Stimulated activated CD8-positive, alpha-beta memory T cell treated with anti-CD3 and anti-CD28 coated beads, Interleukin-4, amount 100 ng/mL, for 1 hour (primary cell): ENCODE measurements at places on chromosomes 7 and 10.

DNA sequence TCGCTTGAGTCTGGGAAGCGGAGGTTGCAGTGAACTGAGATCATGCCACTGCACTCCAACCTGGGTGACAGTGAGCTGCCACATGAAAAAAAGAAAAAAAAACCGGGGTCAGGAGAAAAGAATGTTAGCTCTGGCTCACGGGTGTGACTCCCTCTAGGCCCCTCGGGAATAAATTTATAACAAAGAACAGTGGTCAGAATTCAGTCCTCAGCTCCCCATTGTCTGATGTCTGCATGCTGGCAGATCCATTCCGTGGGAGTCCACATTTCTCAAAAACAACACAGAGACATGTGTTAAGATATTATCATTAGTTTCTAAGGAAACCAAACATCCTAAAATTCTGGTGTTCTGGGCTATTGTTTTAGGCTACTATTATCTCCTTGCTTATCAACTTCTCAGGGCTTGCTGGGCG lies 90.6 kb downstream of the MARCHF5 start:
- no peak for DNase-seq

DNA sequence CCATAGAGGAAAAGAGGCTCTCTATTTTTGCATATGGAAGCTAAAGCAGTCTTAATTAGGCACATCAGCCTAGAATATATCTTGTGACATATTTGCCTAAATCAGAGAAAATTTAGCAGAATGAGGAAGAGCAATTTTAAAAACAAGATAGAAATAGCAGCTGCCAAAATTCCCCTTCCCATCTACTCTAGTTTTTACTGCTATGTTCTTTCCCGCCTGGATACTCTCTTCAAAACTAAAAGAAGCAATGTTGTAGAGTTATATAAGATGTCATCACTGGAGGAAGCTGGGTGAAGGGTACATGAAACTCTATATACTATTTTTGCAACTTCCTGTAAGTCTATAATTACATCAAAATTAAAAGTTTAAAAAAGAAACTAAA lies 87.0 kb downstream of the ARMH3 start:
- DNase-seq: no peak

GRCh38 chr10:78584681-78585080 lies 484.1 kb upstream of the ZMIZ1 start:
- no peak for DNase-seq

DNA sequence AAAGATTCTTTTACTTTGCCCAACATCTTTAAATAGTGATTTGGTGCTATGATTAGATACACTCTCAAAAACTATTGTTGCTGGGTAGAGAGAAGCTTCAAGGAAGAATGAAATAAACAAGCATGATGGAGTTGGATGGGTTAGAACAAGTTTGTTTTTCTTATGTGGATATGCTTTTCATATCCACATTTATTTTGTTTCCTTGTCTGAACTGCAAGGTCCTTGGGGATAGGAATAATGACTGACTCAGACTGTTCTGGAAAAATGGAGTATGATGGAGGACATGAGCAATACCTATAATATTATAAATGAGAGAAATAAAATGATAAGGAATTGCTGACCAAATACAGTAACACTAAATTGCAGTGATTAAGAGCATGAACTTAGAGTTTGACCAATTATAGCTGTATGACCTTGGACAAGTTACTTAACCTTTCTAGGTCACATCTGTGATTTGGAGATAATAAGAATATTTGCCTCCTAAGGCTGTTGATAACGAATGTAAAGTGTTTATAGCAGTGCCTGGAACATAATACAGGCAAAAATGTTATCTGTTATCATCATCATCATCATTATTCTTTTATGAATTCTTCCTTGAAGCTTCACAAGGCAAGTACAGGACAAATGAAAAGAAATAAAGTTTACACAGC lies 847.5 kb downstream of the LRMDA start:
- DNase-seq: no peak

- no peak for DNase-seq
Observed at GRCh38 chr7:120862987-120863590, 5.1 kb upstream of the TSPAN12 start.

- no peak for DNase-seq
Observed at GRCh38 chr10:43134126-43134905, 3.9 kb upstream of the CSGALNACT2 start.

- DNase-seq: no peak
Observed at GRCh38 chr10:93742633-93743349, 14.9 kb upstream of the LGI1 start.
